IPS DF 19.7 (cell line): ENCODE measurements at places on chromosomes 11 and 22.

- no peak for DNase-seq
These were observed 20.8 kb downstream of the TOLLIP start for GRCh38 chr11:1288426-1289151.

DNA sequence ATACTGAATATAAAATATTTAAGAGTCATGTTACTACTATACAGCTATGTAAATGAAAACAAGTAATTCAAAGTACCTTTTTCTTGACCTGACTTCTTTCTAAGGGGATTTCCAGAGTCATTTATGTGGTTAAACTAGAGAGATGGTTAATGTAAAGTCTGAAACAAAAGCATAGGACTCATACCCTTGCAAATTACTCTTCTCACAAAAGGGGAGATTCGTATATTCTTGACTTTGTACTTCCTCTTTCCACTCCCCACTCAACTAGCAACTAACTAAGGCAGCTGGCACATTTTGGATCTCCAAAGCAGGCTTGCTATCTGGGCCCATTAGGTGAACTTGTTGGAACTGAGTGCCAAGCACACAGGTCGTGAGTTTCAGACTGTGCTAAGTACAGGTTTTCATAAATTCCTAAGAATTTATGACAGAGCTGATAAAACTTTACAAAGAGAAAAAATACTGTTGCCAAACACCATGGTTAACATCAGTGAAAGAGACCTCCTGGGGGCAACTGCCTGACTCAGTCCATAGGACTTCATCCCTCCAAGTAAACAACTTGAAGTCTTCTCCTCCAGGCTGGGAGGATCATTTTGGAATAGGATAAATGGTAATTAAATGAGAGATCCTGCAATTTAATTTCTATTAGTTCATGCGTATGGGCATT, 77.0 kb upstream of the DDI1 start:
- DNase-seq = no peak

DNA sequence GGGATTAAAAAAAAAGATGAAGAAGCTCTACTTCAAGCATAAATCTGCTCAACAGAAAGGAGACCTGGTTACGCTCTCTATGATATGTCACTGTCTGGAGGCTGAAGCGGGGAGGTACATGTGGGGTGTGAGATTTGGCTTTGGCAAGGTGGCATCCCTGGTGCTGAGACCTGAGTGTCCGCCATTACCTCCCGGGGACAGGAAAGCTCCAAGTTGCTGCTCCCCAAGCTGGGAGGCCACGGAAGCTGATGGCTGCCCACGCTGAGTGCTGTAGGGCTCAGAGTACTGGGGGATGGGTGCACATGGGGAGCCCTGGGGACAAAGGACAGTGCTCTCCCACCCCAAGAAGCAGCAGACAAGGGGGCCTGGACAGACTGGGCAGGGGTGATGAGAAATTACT, 167.9 kb downstream of the DSCAML1 start:
- DNase-seq = no peak

DNA sequence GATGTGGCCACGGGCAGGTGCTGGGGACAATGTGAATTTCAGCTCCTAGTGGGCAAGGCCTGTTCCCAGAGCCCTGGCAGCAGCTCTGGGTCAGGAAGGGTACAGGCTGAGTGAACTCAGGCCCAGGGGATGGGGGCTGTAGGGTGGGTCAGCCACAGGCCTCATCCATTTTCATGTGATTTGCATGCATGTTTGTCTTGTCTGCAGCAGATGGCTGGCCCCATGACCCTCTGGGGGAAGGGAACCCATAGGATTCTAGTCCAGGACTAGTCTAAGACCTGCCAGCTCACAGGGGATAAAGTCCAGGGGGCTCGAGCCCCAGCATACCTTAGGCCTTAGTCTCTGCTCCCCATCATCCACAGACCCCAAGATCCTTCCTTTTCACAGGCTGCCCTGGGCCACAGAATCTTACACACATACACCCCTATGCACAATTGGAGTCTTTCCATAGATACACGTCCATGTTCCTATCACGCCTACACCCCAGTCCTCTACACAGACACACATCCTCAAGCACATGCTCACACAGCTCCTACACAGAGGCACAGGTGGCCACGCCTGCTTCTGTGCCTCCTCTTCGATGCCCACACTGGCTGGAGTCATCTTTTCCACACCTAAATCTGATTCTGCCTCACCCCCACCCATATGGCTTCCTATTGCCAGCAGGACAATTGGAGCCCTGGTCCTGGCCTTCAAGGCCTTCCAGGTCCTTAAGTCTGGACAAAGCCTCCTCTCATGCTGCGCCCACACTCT, 25.7 kb downstream of the PDE2A start:
- DNase-seq = no peak

- DNase-seq = no peak
These were observed 131.4 kb upstream of the C11orf58 start for GRCh38 chr11:16606784-16607674.

DNA sequence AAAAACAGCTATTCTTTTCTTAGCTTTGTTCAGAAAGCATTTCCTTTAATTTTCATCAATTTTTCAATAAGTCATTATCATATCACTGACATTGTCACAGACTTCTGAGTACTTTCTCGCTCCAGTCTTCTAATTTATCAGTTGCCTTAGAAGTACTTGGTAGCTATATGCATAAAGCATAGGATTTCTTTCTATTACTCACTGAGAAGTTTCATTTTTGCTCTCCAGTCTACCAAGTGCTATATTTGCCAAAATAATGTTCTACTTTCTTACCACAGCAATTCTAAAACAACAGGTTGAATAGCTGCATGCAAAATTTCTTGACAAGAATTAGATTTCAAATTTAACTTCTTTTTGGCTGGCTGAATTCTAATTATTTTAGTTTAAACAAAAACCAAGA, 116.3 kb downstream of the STK33 start:
- DNase-seq = no peak

DNA sequence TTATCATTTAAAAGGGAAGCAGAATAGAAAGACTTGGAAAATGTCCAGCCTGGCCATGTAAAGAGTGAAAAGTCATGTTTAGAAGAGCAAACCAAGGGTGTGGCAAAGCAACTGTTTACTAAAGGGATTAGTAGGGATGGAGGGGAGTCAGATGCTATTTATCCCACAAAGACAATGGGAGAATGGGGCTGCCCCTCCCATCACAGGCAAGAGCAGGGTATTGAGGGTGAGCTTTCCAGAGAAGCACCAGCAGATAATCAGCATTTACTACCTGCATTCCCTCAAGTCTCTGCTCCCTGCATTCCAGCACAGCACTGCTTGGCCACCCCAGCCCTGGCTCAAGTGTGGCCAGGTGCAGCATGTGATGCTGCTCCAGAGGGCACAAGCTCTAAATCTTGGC, 18.5 kb upstream of the QSER1 start:
- no peak for DNase-seq

DNA sequence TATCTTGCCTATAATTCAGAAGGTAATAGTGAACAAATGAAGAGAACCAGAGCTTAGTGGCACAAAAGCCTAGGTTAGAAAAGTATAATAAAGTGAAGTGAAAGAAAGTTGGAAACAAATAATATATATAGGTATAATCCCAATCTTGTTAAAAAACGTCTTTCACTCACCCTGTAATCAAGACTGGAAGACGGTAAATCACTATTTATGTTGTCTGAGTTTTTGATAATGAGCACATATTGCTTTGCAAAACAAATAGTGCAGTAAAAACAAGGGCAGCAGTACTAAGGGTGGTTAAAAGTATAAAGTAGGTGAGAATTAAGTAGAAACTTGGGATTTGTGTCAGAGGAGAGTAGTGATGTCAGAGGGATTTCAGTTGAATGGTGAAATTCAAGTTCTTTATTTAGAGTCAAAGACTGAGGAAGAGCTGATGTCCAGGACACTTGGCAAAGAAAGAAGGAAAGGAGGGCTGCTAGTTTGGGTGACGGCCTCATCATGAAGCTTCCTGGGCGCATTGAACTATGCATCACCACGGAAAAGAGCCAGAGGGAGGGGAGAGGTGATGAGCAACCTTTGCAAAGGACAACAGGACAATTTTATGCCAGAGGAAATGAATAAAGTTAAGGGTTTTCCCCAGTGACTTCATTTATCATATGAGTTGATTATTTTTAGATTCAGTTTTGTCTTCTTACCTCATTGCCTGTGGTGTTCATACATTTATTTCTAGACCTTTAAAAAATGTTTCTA, 11.4 kb downstream of the NCAM1 start:
- no peak for DNase-seq

DNA sequence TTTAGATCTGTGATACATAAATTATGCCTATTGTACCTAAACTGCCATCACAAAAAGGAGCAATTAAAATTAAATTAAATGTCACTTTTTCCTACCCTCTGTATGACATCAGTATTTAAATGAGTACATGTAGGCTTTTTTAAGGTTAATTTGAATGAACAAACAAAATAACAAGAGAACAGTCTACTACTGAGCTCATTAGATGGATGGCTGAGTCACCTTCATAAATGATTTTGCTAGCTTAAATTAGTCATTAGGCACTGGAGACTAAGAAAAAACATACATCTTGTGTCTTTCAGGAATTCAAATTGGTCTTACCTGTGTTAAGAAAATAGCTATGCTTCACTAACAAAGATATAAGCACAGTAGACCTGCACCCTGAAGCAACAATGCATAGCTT, 153.6 kb downstream of the RCN1 start:
- no peak for DNase-seq

DNA sequence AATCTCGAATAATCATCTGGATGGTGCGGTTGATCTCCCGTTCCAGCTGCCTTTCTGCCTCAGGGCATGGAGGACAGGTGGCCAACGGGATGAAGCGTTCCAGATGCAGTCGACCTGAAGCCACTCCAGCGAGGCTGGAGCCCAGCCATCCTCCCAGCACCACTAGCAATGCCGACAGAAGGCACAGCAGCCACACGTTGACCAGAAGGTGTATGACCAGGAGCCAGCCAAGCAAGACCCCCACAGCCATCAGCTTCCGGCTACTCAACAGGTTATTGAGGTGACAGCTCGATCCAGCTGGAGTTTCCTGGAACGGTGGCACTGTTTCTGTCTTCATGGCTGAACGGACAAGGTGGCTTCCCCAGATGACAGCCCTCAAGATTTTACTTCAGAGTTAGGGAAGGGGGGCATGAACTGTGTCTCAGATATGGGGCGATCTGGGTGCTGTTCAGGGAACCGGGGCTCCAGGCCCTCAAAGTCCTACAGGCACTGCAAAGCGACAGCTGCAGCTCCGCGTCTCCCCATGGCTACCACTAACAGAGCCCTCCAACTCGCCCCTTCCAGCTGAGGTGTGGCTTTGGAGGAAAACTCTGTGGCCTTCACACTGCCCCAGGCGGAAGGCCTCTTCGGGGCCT, 559 bp downstream of the SNX19 start:
- no peak for DNase-seq

DNA sequence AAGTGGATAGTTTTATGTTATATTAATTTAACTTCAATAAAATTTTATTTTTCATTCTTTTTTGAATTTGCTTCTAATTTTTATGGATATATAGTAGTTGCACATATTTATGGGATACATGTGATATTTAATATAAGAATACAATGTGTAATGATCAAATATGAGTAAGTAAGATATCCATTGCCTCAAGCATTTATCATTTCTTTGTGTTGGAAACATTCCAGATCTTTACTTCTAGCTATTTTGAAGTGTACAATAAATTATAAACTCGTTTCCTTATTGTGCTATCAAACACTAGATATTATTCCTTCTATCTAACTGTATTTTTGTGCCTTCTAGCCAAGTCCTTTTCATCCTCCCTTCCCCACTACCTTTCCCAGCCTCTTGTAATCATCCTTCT, 17.0 kb downstream of the EXPH5 start:
- no peak for DNase-seq

GRCh38 chr11:12372111-12372510, 5.3 kb upstream of the PARVA start:
- no peak for DNase-seq

DNA sequence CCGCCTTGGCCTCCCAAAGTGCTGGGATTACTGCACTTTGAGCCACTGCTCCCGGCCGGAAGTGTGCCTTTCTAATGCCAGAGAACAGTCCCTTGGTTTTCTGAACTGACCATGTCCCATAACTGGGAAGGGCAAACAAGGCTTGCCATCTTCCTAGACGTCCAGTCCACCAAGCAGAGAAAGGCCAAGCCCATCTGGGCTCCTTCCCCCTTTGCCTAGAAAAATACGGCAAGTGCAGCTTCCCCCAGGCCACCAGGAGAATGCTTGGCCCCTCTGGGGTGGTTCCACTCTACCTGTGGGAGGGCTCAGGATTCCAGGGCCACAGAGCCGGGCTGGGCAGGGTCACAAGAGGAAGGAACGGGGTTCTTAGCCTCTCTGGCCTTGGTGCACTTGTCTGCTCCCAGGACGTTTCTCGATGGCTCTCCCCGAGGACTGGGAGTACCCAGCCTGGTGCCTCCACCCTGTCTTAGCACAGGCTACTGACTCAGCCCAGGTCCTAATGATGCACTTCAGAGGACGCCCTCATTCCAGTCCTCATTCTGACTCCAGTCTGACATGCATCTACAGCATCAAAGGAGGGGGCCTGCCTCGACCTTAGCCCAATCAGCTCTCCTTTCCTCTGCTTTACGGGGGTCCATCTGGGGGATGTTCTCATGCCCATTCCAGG, 1.2 kb downstream of the USP2 start:
- no peak for DNase-seq

GRCh38 chr22:37472418-37473006, 13.7 kb downstream of the MFNG start:
- no peak for DNase-seq

DNA sequence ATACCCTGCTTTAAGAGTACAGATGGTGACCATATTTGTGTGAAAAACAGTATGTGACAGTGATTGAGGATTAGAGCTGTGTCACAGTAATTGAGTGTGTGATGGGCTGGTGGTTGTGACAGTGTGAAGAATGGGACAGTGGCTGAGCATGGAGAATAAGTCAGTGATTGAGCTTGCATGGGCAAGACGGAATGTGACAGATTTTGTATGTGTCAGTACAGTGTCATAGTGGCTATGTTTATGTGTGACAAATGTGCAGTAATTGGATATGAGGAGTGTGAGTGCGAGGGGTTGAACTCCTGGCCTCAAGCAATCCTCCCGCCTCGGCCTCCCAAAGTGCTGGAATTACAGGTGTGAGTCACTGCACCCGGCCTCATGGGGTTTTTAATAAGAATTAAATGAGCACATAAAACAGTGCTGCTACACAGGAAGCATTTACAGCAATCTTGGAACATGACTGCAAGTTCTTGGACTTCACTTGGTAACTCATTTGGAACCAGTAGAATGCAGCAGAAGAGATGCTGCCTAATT, 583 bp upstream of the RRAS2 start:
- DNase-seq = no peak

GRCh38 chr11:103220133-103220532, 110.9 kb downstream of the DYNC2H1 start:
- DNase-seq = no peak

DNA sequence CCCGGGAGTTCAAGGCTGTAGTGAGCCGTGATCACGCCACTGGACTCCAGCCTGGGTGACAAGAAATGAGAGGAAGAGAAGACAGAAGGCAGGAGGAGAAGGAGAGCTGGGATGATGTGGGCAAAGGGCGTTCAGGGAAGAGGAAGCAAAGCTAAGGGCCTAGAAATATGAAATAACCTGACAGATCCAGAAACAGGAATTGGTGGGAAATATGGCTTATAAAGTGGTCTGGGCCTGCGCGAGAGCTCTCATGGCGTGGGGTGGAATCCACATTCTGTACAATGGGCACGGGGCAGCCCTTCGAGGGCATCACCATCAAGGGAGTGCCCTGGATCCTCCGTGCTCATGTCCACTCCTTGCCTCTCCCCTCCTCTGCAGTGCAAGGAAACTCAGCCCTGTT, 46.8 kb upstream of the RASSF10 start:
- DNase-seq = no peak
